ENCODE measurements at places on chromosomes 4 and X.

GRCh38 chrX:8253096-8253495 is 82.0 kb upstream of the VCX2 start:
- no peak for DNase-seq

GRCh38 chrX:17192106-17192505 is 182.9 kb upstream of the NHS start:
- DNase-seq = no peak

DNA sequence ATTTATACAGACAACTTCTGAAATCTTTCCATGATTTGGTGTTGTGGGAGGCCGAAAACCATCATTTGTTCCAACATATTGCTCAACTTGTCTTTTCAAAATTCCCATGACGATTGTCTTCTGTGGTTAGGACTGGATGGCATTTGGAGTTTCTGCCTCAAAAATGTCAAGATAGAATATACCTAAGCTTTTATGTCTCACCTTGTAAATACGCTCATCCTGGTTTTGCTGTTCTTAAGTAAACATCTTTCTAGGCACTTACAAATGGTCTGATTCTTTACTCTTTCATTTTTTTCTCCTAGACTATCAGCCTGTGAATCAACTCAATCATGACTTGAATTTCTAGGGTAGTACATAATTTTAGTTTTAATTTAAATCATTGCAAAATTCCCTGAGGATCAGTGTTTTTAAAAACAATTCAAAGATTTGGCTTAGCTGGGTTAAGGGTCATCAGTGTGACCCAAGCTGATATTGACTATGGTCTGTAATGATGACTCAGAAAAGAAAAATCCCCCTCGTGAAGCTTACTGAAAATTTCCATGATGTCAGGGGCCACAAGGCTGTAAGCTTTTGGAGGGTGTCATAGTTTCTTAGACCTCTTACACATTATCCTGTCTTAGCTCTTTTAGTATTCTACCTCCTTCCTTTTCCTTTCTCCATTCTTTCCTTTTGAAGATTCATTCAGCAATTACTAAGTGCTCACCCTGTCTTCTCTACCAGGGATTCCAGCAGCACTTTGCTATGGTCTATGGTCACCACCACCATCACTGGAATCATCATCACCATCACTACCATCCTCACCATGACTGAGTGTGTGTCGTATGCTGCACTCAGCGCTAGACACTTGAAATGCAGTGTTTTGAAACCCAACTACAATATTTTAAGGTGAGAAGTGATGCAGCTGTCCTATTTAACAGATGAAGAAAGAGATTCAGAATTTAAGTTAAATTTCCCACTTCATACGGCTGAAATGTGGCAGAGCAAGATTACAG is 124.4 kb downstream of the CPE start:
- no peak for DNase-seq

- no peak for DNase-seq
Measured at GRCh38 chr4:139492429-139492828, 38.5 kb downstream of the RAB33B start.

DNA sequence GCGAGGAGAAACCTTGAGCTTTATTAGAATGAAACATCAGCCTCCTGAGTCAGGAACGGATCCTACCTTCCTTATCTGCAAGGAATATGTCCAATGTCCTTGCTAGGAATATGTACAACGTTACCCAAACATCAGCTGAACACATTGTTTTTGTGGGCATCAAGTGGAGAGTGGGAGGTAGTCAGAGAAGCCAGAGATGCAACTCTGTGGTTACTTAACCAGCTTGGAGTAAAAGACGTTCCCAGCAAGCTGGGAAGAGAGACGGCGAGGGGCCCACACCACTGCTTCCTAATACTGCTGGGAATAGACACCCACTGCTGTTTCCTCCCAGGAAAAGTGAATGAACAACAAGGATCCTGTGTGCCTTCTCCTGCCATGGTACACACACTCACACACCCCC is 74.4 kb upstream of the PLAC1 start:
- no peak for DNase-seq
